Non-pigmented ciliary epithelial cell (primary cell): ENCODE measurements at places on chromosomes 16 and 17.

DNA sequence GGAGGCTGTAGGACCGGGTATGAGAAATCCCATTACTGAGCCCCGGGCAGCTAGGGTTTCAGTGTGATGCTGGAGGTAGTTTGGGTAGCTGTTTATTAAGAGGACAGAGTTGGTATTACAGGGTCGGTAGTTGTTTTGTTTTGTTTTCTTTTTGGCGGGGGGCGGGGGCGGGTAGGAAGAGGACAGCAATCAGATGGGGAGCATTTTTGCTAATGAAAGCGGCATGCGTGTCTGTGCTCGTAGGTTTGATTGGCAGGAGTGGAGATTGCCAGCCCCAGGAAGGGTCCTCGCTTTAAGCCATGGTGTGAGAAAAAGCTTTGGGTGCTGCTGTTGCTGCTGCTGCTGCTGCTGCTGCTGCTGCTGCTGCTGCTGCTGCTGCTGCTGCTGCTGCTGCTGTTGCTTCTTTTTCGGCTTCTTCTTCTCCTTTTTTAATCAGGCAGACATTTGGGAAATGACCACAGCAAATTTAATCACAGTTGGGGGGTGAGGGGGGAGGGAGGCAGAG is 498.5 kb upstream of the ZFHX3 start:
- DNase-seq: no peak

DNA sequence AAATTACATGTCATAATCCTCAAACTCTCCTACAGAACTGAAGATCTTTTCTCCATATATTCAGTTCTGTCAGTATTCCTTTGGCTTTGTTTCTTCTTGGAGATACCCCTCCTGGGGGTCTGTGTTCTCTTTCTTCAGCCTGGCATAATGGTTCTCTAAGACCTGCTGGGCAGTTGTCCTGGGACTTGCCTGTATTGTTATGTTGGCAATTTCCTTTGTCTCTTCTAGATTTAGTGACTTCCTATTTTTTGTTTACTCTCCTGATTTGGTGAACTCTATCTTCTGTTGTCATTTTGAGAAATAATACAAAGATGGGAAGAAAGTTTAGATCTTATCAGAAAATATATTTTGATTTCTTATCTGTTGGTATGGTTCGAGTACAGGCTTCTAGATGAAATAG is 127.8 kb downstream of the GOSR1 start:
- DNase-seq: no peak

DNA sequence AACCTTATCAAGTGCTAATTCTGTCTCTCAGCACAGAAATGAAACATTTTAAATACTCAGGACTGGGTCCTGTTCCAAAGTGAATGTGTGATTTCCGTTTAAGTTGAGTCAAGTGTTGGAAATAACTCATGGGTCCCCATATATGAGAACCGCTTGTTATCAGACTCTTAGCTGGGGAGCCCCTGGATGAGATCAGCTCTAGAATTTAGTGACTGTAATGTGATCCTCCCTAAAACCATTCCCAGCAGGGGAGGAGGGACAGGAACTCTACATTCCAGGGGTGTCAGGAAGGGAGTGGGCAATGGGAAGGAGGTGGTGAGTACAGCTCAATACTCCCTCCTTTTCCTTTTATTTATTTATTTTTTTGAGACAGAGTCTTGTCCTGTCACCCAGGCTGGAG is 37.5 kb downstream of the OTOA start:
- DNase-seq: no peak

GRCh38 chr17:40343219-40344119 is 21.1 kb downstream of the GJD3 start:
- no peak for DNase-seq

- no peak for DNase-seq
Observed at GRCh38 chr17:55614061-55614460, 102.8 kb upstream of the SMIM36 start.

GRCh38 chr17:14672830-14673229 is 371.9 kb downstream of the HS3ST3B1 start:
- DNase-seq: peak; percentile 45
